ENCODE measurements at places on chromosomes 5 and 9.

GRCh38 chr9:18891946-18892670 is 140.9 kb downstream of the SAXO1 start:
- ATAC-seq: no peak

DNA sequence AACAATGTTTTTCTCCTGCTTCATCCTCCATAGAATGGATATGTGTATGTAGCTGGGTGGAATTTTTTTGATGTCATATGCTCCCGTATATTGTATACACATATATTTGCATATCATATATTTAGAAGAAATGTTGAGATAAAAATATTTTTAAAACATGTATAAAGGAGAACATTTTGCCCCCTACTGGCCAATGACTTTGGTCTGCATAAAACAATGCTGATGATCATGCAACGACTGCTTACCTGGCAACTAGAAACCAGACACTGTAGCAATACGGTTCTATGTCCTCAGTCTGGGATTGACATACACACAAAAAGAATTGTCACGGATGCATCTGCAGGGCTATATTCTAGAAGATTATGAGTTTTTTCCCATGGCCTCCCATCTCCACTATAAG is 503.6 kb downstream of the ELAVL2 start:
- no peak for ATAC-seq

GRCh38 chr5:83374547-83374946 is 97.0 kb upstream of the VCAN start:
- peak; percentile 62 for ATAC-seq

GRCh38 chr5:6766604-6767093 is 53.4 kb downstream of the TENT4A start:
- ATAC-seq: peak; percentile 85

DNA sequence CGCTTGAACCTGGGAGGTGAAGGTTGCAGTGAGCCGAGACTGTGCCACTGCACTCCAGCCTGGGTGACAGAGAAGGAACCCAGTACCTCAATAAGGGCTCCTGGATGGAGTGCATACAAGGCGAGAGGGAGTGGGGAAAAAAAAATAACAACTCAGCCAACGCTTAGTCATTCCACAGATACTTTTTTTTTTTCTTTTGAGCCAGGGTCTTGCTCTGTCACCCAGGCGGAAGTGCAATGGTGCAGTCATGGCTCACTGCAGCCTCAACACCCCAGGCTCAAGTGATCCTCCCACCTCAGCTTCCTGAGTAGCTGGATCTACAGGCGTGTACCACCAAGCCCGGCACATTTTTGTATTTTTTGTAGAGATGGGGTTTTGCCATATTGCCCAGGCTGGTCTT is 59.5 kb upstream of the GGTA1 start:
- no peak for ATAC-seq

- no peak for ATAC-seq
These were observed 142.1 kb downstream of the XRCC4 start for GRCh38 chr5:83219495-83219894.

DNA sequence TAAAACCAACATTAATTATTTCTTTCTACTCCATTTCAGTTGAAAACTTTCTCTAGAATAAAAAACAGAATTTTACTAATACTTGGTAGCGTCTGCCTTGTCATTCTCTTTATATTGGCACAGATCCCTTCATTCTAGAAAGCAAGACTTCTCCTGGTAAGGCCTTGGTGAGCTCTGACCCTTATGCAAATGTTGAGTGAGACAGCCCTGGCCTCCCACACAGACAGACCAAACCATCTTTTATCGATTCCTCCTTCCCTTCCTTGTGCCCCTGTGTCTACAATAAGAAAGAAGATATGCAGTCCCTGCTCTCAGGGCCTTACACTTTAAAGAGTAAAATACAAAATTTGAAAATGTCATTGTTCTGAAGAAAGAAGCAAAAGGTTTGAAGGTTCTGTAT is 262.2 kb downstream of the EFNA5 start:
- ATAC-seq: no peak

- no peak for ATAC-seq
These were observed 223.6 kb downstream of the MLLT3 start for GRCh38 chr9:20398536-20399338.

GRCh38 chr5:98111686-98112085 is 661.8 kb upstream of the RGMB start:
- no peak for ATAC-seq

- no peak for ATAC-seq
These were observed 49.2 kb upstream of the STXBP1 start for GRCh38 chr9:127562841-127563401.

- no peak for ATAC-seq
These were observed 22.7 kb upstream of the COL5A1 start for GRCh38 chr9:134618833-134619447.

- no peak for ATAC-seq
These were observed 284.7 kb upstream of the TMEM161B start for GRCh38 chr5:88553136-88553875.

GRCh38 chr5:32645246-32645645 is 59.9 kb downstream of the SUB1 start:
- ATAC-seq: no peak

DNA sequence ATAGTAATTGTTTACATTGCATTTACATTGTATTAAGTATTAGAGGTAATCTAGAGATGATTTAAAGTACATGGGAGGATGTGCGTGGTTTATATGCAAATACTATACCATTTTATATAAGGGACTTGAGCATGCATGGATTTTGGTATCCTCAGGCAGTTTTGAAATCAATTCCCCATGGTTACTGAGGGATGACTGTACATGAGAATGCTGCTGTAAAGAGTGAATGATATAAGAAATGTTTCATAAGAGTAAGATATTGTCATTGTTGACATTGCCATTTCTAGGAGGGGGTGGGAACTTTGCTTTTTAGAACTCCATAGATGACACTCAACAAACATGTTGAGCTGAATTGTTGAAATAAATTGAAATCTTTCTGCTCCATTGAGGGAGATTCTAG is 185.0 kb downstream of the SEMA6A start:
- no peak for ATAC-seq

DNA sequence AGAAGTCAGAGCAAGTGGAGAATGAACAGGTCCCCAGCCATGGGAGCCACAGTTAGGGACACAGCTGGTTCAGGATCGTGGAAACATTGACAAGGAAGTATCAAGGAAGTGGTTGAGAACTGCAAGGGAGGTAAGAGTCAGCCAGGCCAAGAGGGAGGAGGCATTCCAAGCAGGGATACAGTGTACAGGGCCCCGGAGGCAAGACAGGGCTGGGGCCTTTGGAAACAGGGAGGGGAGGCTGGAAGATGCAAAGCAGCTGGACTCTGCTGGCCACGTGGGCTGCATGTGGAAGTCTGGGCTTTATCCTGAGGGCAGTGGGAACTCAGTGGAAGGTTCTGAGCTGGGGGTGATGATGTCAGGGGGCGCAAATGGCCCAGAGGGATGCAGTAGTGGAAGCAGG is 14.2 kb downstream of the CCDC180 start:
- ATAC-seq: no peak

DNA sequence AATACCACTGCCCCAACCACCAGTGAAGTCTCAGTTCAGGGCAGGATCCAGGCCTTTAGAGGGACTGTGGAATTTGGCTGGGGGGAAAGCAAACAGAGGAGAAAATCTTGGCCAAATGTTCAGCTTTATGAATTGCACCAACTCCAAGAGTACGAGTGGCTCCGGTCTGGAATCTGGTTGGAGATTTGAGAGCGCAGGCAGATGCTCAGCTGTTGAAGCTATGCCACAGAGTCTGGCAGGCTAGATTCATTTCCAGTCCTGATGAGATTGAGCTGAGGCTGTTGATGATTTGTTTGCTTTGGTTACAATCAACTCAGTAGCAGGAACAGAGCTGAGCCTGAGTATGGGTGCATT is 9.1 kb upstream of the HSPB3 start:
- ATAC-seq: no peak

- no peak for ATAC-seq
These were observed 317.0 kb downstream of the ICE1 start for GRCh38 chr5:5739490-5739945.

DNA sequence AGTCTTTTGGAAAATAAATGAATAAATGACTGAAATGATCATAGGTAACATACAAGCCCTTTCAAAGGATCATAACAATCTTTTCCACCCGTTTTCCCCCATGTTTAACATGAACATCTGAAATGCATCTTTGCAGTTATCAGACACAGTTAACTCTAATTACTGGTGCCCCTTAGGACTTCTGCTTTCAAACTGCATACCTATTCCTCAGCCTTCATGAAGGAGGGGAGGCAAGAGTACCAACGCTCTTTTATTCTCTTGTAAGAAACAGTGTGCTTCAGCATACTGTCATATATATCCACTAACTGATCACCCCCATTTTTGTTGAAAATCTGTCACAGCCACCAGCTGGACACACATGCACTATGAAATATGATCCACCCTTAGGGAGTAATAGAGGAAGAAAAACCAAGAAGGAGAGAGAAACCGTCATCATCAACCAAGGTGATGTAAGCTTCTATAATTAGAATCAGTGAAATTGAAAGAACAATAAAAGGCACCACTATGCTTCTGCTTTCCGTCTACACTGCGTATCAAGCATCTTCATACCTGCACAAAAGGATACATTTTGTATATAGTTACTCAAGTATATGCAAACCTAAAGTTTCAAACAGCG is 98.7 kb downstream of the RAPGEF6 start:
- no peak for ATAC-seq

DNA sequence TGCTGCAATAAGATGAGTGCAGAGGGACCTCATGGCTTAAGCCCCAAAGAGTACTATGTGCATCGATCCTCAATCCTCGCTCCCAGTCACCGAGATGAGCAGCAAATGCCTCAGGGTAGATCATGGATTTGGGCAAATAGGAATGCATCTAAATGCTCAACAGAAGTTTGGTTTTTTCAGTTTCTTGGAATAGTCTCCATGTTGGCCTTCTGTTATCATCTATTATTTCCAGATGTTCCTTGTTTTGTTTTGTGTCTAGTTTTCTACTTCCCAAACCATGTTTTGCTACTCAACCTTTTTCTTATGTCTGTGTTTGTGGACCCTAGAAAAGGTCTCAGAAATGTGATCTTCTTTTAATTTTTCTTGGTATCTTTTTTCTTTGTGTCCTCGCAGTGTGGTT is 43.5 kb upstream of the RASGRF2 start:
- no peak for ATAC-seq

GRCh38 chr5:102271759-102272158 is 24.3 kb downstream of the SLCO4C1 start:
- ATAC-seq: no peak

GRCh38 chr5:119269061-119269944 is 86.5 kb upstream of the TNFAIP8 start:
- ATAC-seq: no peak

DNA sequence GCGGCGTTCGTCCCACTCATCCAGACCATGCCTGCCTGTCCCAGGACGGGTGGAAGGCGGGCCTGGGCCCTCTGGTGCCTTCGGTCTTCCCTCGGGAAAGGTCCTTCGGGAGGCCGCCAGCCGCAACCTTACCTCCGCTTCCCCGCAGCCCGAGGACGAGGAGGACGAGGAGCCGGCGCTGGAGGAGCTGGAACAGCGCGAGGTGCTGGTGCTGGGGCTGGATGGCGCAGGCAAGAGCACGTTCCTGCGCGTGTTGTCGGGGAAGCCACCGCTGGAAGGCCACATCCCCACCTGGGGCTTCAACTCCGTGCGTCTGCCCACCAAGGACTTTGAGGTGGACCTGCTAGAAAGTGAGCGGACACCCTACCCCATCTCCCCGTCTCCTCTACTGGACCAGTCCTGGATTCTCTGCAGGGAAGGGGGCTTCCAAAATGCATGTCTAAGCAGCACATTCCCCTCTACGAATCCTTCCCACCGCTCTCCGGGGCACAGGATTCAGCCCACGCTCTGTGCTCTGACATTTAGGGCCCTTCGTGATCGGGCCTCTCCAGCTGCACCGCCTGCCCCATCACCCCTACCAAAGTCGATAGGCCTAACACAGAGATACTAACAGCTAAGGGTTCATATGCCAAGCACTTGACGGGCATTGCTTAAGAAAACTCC is 1.1 kb downstream of the ARL10 start:
- ATAC-seq: no peak

DNA sequence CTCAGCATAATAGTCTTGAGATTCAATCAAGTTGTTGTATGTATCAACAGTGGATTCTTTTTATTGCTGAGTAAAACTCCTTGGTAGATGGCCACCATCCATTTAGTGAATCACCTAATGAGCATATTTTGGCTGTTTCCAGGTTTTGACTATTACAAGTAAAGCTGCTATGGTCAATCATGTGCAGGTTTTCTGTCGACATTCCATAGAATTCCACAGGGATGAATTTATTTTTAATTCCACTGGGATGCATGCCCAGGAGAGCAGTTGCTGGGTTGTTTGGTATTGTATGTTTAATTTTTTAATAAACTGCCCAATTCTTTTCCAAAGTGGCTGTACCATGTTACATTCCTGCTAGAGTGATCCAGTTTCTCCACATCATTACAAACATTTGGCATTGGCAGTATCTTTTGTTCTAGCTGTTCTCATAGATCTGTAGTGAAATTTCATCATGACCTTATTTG is 10.5 kb upstream of the S1PR3 start:
- ATAC-seq: peak; percentile 64

GRCh38 chr9:7209016-7209715 is 451.4 kb downstream of the KDM4C start:
- no peak for ATAC-seq

DNA sequence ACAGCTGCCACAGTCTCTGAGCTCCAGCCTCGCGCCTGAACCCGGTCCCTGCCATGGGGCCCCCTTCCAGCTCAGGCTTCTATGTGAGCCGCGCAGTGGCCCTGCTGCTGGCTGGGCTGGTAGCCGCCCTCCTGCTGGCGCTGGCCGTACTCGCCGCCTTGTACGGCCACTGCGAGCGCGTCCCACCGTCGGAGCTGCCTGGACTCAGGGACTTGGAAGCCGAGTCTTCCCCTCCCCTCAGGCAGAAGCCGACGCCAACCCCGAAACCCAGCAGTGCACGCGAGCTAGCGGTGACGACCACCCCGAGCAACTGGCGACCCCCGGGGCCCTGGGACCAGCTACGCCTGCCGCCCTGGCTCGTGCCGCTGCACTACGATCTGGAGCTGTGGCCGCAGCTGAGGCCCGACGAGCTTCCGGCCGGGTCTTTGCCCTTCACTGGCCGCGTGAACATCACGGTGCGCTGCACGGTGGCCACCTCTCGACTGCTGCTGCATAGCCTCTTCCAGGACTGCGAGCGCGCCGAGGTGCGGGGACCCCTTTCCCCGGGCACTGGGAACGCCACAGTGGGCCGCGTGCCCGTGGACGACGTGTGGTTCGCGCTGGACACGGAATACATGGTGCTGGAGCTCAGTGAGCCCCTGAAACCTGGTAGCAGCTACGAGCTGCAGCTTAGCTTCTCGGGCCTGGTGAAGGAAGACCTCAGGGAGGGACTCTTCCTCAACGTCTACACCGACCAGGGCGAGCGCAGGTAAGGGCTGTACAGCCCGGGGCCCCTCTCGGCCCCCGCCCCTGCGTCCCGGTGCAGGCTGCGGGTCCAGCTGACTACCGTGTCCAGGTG is 509 bp downstream of the LVRN start:
- peak; percentile 68 for ATAC-seq

Data from gastroesophageal sphincter (tissue), 4 donors.